ENCODE measurements at places on chromosomes 16 and 17. TPM values are rescaled to one million over a fixed set of nuclear protein-coding genes. Genes with fewer than 3 reads are reported as not detected.
A peak's percentile ranks its signal among the peaks of the same experiment; 100 is the strongest.

- no peaks in the 10 kb centered on the region for H3K27me3 ChIP-seq
- H3K4me3 ChIP-seq: peak within 1 kb of the TSS; percentile 88
- peak; percentile 88 for DNase-seq
- no peaks in the 10 kb centered on the region for H3K36me3 ChIP-seq
- peak within 1 kb of the TSS; percentile 92 for H3K27ac ChIP-seq
- H3K4me1 ChIP-seq: peaks cover 45% of the 10 kb centered on the region
These were observed at the start of gene CTCF for GRCh38 chr16:67562526-67562917. Gene CTCF (plus strand): TSS chr16:67562526. CDS start chr16:67610833, 48,307 bp downstream.

DNA sequence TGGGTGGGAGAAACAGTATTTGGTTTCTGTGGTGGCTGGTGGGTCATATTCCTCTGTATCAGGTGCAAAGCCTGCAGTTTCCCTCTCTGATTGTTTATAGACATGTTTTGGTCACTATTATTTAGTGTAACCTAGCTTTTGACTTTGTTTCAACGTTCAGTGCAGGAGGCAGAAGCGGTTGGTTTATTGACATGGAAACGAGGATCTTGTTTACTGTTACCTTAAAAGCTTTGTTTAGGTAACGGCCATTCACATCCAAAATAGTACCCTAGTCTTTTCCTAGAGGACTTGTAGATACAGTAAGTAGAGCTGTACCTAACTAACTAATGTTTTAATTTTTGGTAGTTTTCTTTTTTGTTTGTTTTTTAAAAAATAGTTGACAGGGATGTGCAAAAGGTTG is 3.5 kb downstream of the MSI2 start:
- H3K27ac ChIP-seq: no peak overlapping the region
- H3K4me3 ChIP-seq: no peak overlapping the region
- peaks cover 50% of the 10 kb centered on the region for H3K36me3 ChIP-seq
- peaks cover 61% of the 10 kb centered on the region for H3K4me1 ChIP-seq
- H3K27me3 ChIP-seq: no peaks in the 10 kb centered on the region

DNA sequence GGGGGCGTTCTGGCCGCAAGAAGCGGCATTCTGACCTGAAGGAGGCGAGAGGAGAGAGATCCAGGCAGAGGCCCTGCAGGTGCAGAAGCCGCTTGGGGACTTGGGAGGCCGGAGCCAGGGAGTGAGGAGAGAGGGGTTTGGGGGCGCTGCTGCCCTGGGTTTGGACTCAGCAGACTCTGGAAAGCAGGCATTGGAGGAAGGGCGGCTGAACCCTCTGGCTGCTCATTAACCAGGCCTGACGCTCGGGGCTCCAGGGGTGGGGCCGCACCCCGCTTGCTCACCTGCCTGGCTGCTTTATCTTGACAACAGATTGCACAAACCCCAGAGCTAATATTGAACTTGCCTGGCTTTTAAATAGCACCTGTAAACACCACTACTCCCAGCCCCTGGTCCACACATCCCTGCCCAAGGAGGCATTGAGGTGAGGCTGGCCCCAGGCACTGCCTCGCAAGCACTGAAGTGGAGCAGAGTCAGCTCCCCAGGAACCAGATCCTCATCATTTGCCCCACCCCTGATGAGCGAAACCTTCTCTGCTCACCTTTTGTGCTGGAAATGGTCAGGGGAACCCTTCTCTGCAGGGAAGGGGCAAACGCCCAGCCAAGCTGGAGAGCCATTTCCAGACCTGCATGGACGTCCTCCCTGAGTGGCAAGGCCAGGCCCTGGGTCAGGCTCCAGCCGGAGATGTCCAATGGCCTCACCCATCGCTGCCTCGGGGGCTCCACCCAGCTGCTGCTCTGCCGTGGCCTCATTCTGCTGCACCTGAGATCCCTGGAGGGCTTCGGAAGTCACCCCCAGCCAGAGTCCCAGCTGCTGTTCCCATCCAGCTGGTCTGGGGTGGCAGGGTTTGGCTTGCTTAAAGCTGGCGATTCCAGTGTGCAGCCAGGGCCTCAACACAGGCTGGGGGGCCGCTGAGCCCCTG is 190.2 kb upstream of the GSE1 start:
- H3K27ac ChIP-seq: no peak overlapping the region
- H3K36me3 ChIP-seq: no peaks in the 10 kb centered on the region
- peak; percentile 6 for DNase-seq
- peaks cover 4% of the 10 kb centered on the region for H3K27me3 ChIP-seq

DNA sequence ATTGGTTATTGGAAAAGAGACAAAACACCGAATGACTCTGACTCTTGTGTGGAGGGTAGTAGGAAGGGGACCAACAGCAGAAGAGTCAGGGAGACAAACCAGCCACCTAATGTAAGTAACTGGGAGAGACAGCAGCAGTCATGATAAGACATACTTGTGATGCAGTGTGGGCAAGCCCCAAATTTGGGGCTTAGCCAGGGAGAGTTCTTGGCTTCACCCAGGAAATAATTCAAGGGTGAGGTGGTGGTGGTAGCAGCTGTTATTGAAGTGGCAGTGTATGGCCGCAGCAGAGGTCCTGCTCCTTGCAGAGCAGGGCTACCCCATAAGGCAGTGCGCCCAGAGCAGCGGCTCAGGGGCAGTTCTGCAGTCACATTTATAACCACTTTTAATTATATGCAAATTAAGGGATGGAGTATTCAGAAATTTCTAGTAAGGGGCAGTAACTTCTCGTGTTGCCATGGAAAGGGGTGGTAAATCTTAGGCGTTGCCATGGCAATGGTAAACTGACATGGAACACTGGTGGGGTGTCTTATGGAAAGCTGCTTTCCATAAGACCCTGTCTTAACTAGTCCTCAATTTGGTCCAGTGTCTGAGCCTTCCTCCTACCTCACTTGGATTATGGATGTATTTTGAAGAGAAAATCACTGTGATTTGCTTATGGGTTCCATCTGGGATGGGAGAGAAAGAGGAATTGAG is 317.1 kb downstream of the PHKB start:
- H3K27ac ChIP-seq: no peak overlapping the region
- no peak for DNase-seq
- H3K4me3 ChIP-seq: no peak overlapping the region
- H3K4me1 ChIP-seq: peaks cover 15% of the 10 kb centered on the region

GRCh38 chr17:67260170-67260987 is 15.4 kb upstream of the HELZ start:
- H3K27ac ChIP-seq: no peak overlapping the region
- DNase-seq: no peak
- no peaks in the 10 kb centered on the region for H3K27me3 ChIP-seq
- no peaks in the 10 kb centered on the region for H3K36me3 ChIP-seq
- no peak overlapping the region for H3K4me3 ChIP-seq

GRCh38 chr16:50210266-50211038 is 55.9 kb upstream of the ADCY7 start:
- H3K4me1 ChIP-seq: peaks cover 17% of the 10 kb centered on the region
- H3K27ac ChIP-seq: peak overlapping the region; percentile 46
- DNase-seq: peak; percentile 80
- no peaks in the 10 kb centered on the region for H3K27me3 ChIP-seq
- peaks cover 17% of the 10 kb centered on the region for H3K36me3 ChIP-seq

FA2H gene
- total RNA-seq: 0.22 TPM

TMEM100 gene
- not detected for total RNA-seq

SPATA32 gene
- total RNA-seq: not detected

CTRB1 gene
- total RNA-seq: not detected

GPRC5C gene
- total RNA-seq: 0.40 TPM

EFCAB3 gene
- not detected for total RNA-seq

MPP3 gene
- 0.41 TPM for total RNA-seq

ZP2 gene
- not detected for total RNA-seq

Data from activated CD4-positive, alpha-beta memory T cell treated with anti-CD3 and anti-CD28 coated beads for 36 hours (primary cell).